ENCODE measurements at places on chromosomes 3 and 15. TPM values are rescaled to one million over a fixed set of nuclear protein-coding genes. Genes with fewer than 3 reads are reported as not detected.

DNA sequence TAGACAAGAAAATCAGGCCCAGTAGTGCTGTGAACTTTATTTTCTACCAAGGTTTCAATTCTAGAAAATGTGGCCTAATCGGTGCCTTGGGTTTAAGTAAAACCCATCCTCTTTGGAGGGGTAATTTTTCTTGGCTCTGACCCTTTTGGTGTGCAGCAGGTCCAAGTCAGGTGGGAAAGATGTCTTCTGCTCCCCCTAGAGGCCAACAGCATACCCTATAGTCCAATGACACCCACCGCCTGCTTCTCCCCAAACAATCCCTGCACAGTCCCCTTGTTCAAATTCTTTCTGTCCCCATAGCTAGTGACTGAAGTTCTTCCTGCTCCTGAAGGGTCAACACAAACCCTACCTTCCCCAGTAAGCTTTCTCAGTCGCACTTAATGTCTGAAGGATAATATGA lies 261.8 kb upstream of the GOLGA6L4 start:
- H3K27ac ChIP-seq: no peak overlapping the region
- H3K4me3 ChIP-seq: no peak overlapping the region
- DNase-seq: no peak
- H3K4me1 ChIP-seq: no peaks in the 10 kb centered on the region

DNA sequence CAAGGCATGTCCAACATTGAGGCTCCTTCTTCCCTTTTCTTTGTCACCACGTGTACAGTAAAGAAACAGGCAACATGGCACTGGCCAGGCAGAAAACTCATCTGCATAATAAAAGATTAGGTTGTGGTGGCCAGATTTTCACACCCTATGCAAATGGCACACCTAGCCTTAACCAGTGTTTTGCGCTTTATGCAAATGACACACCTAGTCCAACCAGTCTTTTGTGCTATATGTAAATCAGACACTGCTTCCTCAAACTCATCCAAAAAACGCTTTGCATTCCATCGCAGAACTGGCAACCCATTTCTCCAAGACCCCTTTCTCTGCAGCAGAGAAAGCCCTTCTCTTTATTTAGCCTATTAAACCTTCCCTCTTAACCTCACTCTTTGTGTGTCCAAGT lies 109.1 kb downstream of the ZNF385D start:
- no peak overlapping the region for H3K27ac ChIP-seq
- no peak for DNase-seq
- no peaks in the 10 kb centered on the region for H3K36me3 ChIP-seq
- H3K4me3 ChIP-seq: no peak overlapping the region
- H3K27me3 ChIP-seq: no peaks in the 10 kb centered on the region

The FAM107A gene
- not detected for total RNA-seq

- H3K27ac ChIP-seq: no peak overlapping the region
- H3K27me3 ChIP-seq: peaks cover 46% of the 10 kb centered on the region
- H3K36me3 ChIP-seq: no peaks in the 10 kb centered on the region
These were observed 89.6 kb downstream of the TMEM266 start for GRCh38 chr15:76149291-76149915.

DNA sequence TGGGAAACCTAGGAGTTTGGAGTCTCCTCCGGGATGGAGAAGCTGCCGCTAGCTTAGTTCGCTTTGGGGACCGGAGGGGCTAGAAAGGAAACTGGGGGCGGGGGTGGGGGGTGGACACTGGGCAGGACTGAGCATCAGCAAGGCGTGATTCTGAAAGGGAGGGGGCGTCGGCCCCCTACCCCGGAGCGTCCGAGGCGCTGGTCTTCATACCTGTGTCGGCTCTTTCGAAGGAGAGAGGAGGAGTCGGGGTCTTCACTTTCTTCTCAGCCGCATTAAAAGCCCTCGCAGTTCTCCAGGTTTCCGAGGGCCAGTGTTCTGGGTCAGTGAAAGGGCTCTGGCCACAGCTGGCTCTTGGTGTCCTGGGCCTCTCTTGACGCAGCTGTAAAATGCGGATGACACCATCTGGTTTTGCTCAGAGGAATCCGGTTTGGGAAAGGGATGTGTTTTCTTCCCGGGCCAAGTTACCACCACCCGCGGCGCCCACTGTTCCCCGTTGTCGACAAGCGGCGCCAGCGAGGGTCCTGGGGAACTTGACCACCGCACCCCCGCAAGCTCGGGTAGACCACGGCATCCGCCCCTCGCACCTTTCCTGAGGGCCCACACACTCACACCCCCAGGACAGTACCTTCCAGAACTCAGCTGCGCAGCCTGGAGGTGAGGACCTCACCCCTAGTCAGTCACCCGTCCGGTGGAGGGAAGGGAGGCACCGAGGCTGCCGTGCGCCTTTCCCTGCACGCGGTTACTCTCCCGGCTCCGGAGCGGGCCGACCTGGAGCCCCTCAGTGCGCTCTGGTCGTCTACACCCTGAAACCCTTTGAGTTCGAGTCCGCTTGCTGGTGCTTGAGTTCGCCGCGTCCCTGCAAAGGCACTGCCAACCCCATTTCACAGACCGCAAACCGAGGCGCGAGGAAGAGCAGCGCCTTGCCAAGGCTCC lies 660 bp downstream of the CCK start:
- H3K4me3 ChIP-seq: no peak overlapping the region
- no peaks in the 10 kb centered on the region for H3K36me3 ChIP-seq
- H3K27ac ChIP-seq: no peak overlapping the region
- H3K27me3 ChIP-seq: peaks cover 71% of the 10 kb centered on the region
- DNase-seq: no peak

The SAMD7 gene
- total RNA-seq: not detected

The RAD51 gene
- 13.2 TPM for total RNA-seq

The CLDND1 gene
- total RNA-seq: 100 TPM

The TXNRD3 gene
- total RNA-seq: 12.9 TPM

DNA sequence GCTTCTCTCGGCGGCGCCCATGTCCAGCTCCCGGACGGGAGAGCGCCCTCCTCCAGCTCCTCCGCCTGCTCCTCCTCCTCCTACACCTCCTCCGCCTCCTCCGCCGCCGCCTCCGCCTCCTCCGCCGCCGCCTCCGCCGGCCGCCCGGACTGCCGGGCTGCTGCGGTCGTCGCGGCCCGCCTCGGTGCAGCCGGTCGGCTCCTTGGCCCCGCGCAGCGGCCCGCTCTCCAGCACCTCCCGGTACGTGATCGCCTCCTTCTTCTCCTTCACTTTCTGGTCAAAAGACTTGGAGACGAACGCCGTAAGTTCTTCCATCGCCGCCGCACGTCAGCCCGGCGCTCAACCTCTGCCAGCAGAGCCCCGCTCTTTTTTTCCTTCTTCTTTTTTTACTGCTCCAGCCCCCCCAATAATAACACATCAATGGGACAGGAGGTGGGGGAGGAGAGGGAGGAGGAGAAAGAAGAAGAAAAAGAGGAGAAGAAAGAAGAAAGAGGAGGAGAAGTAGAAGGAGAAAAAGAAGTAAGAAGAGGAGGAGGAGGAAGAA lies 438 bp downstream of the SHOX2 start:
- DNase-seq: no peak
- H3K27ac ChIP-seq: peak overlapping the region; percentile 86
- H3K27me3 ChIP-seq: peaks cover 87% of the 10 kb centered on the region
- no peaks in the 10 kb centered on the region for H3K36me3 ChIP-seq
- peaks cover 30% of the 10 kb centered on the region for H3K4me1 ChIP-seq
- H3K4me3 ChIP-seq: peak overlapping the region; percentile 64

The CCR3 gene
- not detected for total RNA-seq

The TRIM42 gene
- total RNA-seq: not detected

- H3K27ac ChIP-seq: no peak overlapping the region
- no peak for DNase-seq
- H3K4me3 ChIP-seq: no peak overlapping the region
- H3K27me3 ChIP-seq: peaks cover 2% of the 10 kb centered on the region
These were observed 44.1 kb downstream of the FAM3D start for GRCh38 chr3:58622436-58622835.

GRCh38 chr3:58495101-58495500 lies 3.2 kb downstream of the KCTD6 start:
- DNase-seq: no peak
- H3K27me3 ChIP-seq: no peaks in the 10 kb centered on the region
- peaks cover 4% of the 10 kb centered on the region for H3K36me3 ChIP-seq
- peaks cover 23% of the 10 kb centered on the region for H3K4me1 ChIP-seq
- no peak overlapping the region for H3K4me3 ChIP-seq
- no peak overlapping the region for H3K27ac ChIP-seq

DNA sequence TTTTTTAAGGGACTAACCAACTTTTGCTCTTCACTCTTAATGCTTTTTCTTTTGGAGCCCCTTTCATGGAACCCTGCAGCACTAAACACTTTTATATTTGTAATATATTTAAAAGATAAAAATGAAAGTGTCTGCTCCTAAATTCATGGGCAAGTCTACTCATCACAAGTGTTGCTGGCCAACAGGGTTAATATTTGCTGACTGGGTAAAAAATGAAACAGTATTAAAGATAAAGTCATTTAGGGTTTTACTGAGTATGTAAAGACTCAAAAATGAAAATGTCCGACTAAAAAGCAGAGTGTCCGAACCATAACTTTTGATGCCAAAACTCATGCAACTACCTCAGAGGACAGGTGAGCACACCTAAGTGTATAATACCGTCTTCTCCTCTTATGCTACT lies 54.0 kb downstream of the MOBP start:
- no peaks in the 10 kb centered on the region for H3K36me3 ChIP-seq
- no peak overlapping the region for H3K27ac ChIP-seq
- peaks cover 11% of the 10 kb centered on the region for H3K27me3 ChIP-seq
- DNase-seq: no peak

DNA sequence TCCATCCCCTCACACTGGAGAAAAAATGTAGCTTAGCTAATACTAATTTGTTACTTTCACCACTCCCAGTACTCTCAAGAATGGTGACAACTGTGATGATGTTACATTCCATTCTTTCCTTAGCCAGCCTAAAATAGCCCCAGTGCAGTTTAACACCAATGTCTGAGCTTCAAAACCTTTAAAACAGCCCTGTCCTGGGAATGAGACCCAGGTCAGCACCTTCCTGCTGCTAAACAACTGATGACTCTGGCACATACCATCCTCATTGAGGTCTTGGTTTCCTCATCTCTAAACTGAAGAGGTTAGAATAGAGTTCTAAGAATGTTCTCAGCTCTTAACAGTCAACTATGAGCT lies 3.8 kb downstream of the SCAMP2 start:
- peaks cover 27% of the 10 kb centered on the region for H3K4me1 ChIP-seq
- no peak overlapping the region for H3K4me3 ChIP-seq
- peaks cover 16% of the 10 kb centered on the region for H3K36me3 ChIP-seq
- no peak for DNase-seq
- no peak overlapping the region for H3K27ac ChIP-seq
- H3K27me3 ChIP-seq: no peaks in the 10 kb centered on the region

DNA sequence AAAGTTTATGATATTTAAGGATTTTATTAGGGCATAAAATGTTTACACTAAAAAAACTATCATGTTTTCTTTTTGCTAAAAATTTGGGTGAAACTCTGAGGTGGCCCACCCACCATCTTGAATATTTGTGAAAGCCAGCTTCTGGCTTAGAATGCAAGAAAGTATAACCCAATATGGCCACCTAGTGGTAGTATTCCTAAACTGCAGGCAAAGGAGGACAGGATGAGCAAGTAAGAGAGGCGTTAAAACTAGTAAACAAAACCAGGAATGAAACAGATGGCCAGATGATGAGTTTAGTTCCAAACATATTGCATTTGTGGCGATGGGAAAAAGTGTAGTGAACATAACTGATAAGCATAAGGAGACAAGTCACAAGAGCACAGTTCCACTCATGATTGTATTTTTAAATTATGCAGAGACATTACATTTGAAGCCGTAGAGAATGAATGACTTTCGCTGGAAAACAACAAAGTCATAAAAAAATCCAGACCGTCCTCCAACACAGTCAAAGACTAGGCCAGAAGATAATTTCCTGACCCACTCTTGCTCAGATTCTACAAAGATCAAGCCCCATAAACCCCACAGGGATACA lies 103.3 kb upstream of the PRTG start:
- no peaks in the 10 kb centered on the region for H3K4me1 ChIP-seq
- peaks cover 19% of the 10 kb centered on the region for H3K36me3 ChIP-seq
- peak; percentile 39 for DNase-seq
- no peak overlapping the region for H3K4me3 ChIP-seq
- no peak overlapping the region for H3K27ac ChIP-seq

GRCh38 chr3:129952556-129953355 lies 21.8 kb upstream of the TRH start:
- H3K4me3 ChIP-seq: no peak overlapping the region
- no peaks in the 10 kb centered on the region for H3K4me1 ChIP-seq
- H3K27ac ChIP-seq: no peak overlapping the region
- no peaks in the 10 kb centered on the region for H3K36me3 ChIP-seq
- DNase-seq: no peak
- peaks cover 22% of the 10 kb centered on the region for H3K27me3 ChIP-seq

DNA sequence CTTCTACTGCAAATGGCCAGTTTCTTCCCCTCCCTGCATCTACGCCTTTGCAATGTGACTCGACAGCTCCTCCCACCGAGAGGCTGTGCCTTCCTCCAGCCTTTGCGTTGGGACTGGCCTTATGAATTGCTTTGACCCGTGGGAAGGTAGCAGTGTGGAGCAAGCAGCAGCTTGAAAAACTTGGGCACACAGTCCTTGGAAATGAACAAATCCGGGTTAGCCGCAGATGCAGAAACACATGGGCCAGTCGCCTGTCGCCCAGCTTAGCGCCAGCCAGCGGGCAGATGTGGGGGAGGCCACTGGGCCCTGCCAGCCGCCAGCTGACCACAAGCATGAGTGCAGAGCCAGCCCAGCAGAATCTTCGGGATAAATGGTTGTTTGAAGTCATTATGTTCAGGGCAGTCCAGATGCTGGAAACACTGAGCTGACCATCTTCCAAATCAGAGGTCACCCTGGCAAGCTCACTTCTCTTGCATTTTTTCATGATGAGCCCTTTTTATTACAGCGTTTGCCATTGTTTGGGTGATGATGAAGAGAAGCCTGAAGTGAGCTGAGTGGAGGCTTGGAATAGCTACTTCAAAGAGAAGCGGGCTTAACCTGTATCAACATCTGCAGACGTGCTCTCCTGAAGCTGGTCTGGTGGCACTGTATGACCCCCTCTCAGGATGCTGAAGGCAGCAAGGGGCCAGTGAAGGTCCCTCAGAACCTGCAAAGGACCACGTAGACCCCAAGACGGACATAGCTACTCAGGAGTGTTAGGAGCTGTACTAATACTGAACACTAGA lies 9.8 kb downstream of the SELENOS start:
- H3K36me3 ChIP-seq: peaks cover 13% of the 10 kb centered on the region
- H3K27me3 ChIP-seq: peaks cover 3% of the 10 kb centered on the region
- no peaks in the 10 kb centered on the region for H3K4me1 ChIP-seq
- no peak for DNase-seq

- DNase-seq: no peak
- H3K27me3 ChIP-seq: no peaks in the 10 kb centered on the region
- no peak overlapping the region for H3K27ac ChIP-seq
- no peaks in the 10 kb centered on the region for H3K36me3 ChIP-seq
- H3K4me1 ChIP-seq: peaks cover 10% of the 10 kb centered on the region
- no peak overlapping the region for H3K4me3 ChIP-seq
These were observed 239.7 kb downstream of the UBE2E2 start for GRCh38 chr3:23442598-23443383.

The ATP13A4 gene
- total RNA-seq: 8.1 TPM

- DNase-seq: no peak
- peaks cover 93% of the 10 kb centered on the region for H3K27me3 ChIP-seq
- peaks cover 5% of the 10 kb centered on the region for H3K4me1 ChIP-seq
- H3K4me3 ChIP-seq: peak overlapping the region; percentile 57
These were observed 2.2 kb upstream of the ISLR2 start for GRCh38 chr15:74127954-74128784.
